ENCODE measurements at places on chromosomes 4 and X.

DNA sequence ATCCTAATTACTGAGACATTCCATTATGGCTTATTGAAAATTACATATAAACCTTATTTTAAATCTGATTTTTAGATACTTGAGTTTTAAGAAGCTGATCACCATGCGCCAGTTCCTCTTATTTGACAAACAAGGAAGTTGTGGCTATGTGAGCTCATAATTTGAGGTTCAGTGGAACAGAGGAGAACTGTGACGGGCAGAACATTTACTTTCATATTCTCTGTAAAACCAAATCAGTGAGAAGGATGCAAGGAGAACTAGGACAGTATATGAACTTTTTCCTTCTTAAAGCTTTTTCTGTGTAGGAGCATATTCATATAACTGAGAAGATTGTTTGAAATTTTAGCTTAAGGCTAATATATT, 25.3 kb downstream of the STIM2 start:
- DNase-seq, result no peak

DNA sequence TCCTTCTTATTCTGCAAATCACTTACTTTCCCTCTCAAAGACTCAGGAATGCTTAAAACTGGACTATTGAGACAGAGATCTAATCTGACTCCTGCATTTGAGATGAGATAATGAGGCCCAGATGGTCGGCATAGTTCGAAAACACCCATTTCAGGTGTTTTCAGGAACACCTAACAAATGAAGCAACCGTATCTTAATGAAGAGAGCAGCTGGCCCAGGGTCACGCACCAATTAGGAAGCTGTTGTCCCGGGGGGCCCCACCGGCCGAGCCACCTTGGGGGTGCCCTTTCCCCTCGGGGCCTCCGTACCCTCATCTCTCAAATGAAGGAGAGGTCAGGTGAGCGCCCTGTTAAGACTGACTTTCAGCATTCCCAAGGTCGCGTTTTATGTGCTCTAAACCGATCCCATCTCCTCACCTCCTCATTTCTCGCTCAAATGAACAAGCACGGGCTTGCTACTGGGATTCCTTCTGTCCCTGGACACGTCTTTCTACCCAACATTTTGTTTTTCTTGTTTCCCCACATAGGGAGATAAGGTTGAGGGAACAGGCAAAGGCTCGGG, 824 bp downstream of the LRPAP1 start:
- DNase-seq, result no peak

GRCh38 chrX:107659768-107660167, 31.5 kb downstream of the PRPS1 start:
- no peak for DNase-seq

DNA sequence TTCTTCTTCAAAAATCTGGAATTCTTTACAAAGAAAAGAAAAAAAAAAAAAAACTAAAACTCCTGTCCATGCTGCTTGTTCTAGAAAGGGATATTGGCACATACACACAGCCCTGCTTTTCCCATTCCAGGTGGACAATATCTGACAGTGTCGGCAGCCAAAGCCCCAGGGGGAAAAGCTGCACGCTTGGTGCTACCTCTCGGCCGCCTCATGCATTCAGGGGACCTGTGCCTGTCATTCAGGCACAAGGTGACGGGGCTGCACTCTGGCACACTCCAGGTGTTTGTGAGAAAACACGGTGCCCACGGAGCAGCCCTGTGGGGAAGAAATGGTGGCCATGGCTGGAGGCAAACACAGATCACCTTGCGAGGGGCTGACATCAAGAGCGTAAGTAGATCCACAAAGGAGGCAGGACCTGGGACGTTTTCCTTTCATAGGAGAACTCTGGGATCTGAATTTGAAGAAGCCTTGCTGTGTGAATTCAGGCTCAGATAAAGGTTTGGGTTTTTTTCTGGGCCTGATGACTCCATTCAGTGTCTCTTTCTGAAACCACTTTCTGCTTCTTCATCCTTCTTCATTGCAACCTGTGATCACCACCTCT, 71.9 kb downstream of the NPNT start:
- DNase-seq, result no peak

Measured in glomerular endothelial cell (primary cell).